ENCODE measurements at places on chromosomes 2 and 18. TPM values are rescaled to one million over a fixed set of nuclear protein-coding genes. Genes with fewer than 3 reads are reported as not detected.

POTEJ gene
- total RNA-seq: not detected

ALPP gene
- total RNA-seq: not detected

FBLN7 gene
- total RNA-seq: 0.14 TPM

SPEG gene
- total RNA-seq: 9.9 TPM

KYNU gene
- total RNA-seq: 2.7 TPM

CCDC85A gene
- 0.29 TPM for total RNA-seq

CCDC121 gene
- total RNA-seq: 3.6 TPM

DSC2 gene
- 31.8 TPM for total RNA-seq

TOGARAM2 gene
- total RNA-seq: not detected

LRRC30 gene
- total RNA-seq: not detected

ALLC gene
- not detected for total RNA-seq

Data from kidney epithelial cell (primary cell).